ENCODE measurements at places on chromosomes 2 and 18.

DNA sequence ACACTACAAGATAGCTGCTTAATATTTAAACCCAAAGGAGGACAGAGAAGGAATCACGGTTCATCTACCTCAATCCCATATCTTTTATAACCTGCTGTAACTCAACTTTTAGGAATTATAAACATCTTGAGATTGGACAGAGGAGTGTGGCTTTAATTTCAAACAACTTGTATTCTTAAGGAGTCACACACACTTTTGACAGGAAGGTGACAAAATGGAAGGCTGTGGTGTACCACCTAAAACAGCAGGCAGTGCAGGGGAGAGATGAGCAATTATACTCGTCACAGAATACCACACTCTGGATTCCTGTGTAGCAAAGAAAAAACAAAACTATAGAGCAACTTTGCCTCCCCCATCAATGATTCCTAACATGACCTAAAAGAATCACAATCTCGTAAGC is 194.8 kb downstream of the ZEB2 start:
- DNase-seq: no peak

- no peak for DNase-seq
These were observed 691.2 kb downstream of the EPHA4 start for GRCh38 chr2:220880623-220881596.

GRCh38 chr18:22964116-22964515 is 31.0 kb downstream of the RBBP8 start:
- no peak for DNase-seq

- no peak for DNase-seq
These were observed 92.7 kb downstream of the COPS8 start for GRCh38 chr2:237178396-237178795.

- DNase-seq: no peak
These were observed 210.3 kb upstream of the RBMS1 start for GRCh38 chr2:160703648-160704585.

DNA sequence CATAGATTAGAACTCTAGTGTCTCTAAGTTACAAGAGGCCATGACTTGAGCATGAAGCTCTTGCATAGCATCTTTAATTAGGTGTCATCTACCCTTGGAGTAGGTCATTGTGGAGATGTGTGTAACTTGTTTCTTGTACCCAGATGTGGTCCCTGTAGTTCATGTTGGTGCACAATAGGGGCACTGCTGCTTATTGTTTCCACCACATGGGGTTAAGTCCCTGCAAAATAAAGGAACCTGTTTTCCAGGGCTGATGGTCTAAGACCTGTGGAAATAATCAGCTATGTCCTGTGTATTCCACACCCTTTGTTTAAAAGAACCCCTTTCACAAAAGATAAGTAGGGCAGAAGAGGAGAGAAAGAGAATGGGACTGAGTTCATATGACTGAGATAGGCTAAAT is 28.6 kb downstream of the ASXL3 start:
- DNase-seq: no peak

DNA sequence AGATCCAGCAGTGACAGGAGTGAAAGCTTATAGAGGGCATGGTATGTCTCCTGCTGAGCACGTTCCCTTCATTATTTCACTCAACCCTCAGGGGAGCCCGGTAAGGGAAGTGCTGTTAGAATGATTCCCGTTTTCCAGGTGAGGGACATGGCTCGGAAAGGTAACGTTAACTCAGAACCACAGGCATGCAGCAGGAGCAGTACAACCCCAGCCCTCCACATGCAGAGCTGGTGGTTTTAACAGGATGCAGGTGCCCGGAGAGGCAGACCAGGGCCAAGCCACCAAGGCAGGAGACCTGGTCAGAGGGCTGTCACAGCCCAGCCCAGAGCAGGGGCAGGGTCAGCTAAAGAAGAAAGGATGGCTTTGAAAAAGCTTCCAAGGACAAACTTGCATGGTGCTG is 268.5 kb downstream of the SH3BP4 start:
- DNase-seq: no peak

DNA sequence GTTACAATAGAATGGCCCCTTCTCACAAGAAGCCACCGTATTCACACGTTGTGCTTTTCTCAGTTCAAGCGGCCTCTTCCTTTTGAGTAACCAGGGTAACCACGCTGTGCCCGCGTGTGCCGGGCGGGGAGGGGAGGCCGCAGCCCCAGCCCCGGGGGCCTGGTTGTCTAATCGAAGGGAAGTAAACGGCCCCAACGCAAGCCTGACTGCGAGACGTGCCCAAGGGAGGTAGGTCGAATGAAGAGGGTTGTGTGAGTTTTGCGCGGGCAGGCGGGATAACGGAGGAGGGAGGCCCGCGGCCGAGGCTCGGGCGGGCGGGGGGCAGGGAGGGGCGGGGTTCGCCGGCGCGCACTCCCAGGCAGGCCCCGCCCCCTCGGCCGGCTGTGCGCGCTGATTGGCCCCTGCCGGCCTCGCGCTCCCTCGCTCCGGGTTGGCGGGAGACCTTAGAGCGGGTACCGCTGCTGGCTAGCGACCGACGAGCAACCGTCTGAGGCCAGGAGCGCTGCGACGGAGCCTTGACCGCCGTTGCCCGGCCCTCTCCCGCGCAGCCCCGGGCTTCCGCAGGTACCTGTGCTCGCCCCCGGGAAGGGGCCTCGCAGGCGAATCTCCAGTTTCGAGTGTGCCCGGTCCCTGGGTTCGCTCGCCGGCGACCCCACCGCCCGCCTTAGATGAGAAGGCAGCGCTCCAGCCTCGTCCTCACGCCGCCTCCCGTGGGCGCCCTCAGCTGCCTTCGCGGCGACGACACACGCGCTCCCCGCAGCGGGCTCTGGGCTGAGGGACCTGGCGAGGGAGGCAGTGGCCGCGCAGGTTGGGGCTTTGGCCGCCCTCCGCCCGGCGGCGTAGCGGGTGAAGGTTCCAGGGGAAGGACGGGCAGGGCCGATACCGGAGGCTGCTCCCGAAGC is at the start of gene SPDYA:
Gene SPDYA (plus strand): TSS at position 451 of the 902 bp plus-strand sequence. CDS start 5,181 bp downstream, outside the sequence.
- DNase-seq: no peak

DNA sequence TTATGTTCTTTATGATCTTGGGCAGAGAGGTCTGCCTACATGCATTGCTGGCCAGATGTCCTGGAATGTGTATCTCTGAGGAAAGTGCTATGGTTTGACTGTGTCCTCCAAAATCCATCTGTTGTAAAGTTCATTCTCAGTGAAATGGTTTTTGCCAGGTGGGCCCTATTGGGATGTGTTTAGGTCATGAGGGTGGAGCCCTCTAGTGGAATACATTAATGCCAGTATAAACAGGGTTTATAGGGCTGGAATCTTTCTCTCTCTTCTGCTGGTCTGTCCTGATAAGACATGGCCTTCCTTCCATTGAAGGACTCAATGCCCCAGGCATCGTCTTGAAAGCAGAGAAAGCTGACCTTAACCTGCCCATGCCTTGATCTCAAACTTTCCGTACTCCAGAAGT is 258.5 kb downstream of the RPIA start:
- no peak for DNase-seq

- no peak for DNase-seq
These were observed 177.4 kb upstream of the NABP1 start for GRCh38 chr2:191500566-191500883.

DNA sequence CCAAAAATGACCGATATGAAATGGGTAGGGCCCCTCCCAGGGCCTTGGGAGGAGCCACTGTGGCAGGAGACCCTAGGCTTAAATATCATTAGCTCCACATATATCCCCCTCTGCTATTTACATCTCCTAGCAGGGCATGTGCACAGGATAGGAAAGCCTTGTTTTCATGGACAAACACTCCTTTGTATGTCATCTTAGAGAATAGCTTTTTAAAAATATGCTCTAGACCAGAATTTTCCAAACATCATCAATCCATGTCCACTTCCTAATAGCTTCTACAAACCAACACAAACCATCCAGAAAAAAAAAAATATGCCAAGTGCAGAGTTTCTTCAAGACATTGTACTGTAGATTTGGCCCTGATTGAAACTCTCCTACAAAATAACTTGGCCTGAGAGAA is 10.8 kb downstream of the DAPL1 start:
- DNase-seq: no peak

- DNase-seq: no peak
These were observed 243.0 kb upstream of the CYRIA start for GRCh38 chr2:16908656-16909055.

- DNase-seq: no peak
These were observed 191.9 kb downstream of the MYO3B start for GRCh38 chr2:170369894-170370293.

DNA sequence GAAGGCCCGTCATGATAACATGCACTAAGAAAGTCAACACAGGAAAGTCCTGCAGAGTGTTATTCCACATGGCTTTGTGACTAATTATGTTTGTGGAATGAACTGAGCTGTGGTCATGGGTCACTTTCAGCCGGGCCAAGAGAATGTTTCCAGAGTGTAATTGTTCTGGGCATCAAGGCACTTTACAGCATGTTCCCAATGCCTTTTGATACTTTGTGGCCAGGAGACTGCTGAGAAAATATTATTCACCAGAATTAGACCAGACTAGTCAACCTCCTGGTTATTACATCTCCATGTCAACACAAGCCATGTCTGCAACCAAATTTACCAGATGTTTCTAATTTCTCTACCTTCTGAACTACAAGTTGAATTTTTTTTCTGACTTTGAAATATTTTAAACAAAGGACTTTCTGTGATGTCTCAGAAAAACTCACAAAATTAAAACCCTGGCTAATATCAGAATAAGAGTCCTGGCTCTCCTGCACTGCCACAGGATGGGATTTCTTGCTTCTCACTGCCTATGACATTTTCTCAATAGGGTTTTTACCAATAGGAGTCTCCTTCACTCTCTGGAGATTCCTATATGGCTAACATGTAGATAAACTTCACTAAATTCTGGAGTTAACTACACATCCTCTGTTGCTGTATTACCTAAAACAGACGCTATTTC is 90.6 kb upstream of the WDR75 start:
- no peak for DNase-seq

- no peak for DNase-seq
These were observed 336 bp downstream of the THNSL2 start for GRCh38 chr2:88170472-88170892.

- no peak for DNase-seq
These were observed at the start of gene SLC9A4 for GRCh38 chr2:102473020-102473419. Gene SLC9A4 (plus strand): TSS chr2:102473226. CDS start chr2:102473760, 534 bp downstream.

DNA sequence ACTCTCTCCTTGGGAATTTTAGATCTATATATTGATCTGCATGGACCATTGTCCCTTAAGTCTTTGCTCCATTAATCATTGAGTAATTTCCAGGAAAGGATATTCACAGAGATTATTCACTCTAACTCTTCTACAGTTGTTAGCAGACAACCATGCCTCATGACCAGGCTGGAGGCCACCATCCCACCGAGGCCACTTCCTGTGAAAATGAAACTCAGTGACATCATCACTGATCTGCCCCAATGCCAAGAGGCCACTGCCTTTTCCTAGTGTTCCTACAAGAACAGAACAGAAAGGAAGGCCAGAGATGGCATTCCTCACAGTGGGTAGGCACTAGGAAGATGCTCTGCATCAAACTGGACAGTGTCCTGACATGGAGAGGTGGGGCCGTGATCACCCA is 161.3 kb downstream of the DTNA start:
- no peak for DNase-seq

DNA sequence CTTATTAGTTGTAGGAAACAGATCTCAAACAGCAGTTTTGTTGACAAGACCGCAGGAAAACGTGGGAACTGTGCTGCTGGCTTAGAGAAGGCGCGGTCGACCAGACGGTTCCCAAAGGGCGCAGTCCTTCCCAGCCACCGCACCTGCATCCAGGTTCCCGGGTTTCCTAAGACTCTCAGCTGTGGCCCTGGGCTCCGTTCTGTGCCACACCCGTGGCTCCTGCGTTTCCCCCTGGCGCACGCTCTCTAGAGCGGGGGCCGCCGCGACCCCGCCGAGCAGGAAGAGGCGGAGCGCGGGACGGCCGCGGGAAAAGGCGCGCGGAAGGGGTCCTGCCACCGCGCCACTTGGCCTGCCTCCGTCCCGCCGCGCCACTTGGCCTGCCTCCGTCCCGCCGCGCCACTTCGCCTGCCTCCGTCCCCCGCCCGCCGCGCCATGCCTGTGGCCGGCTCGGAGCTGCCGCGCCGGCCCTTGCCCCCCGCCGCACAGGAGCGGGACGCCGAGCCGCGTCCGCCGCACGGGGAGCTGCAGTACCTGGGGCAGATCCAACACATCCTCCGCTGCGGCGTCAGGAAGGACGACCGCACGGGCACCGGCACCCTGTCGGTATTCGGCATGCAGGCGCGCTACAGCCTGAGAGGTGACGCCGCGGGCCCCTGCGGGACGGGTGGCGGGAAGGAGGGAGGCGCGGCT is at the start of gene TYMS:
Gene TYMS (plus strand): TSS at position 343 of the 690 bp plus-strand sequence. CDS start 90 bp downstream, at position 433.
- no peak for DNase-seq

DNA sequence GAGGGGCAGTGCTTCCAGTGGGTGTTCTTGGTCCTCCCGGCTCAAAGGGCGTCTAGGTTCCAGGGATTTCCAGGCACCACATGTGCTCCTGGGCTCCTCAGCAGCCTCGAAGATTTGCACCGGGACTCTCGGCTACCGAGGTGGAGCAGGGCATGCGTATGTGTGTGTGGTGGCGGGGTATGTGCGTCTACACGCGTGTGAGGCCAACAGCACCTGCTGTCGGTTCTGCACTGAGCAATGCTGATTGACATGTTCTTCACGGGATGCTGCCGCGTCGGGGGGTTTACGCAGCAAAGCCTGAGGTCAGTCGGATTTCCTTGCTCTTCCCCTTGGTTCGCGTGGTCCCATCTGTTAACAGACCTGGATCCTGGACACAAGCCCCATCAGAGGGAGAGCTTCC is 119.8 kb downstream of the NDUFA10 start:
- no peak for DNase-seq

DNA sequence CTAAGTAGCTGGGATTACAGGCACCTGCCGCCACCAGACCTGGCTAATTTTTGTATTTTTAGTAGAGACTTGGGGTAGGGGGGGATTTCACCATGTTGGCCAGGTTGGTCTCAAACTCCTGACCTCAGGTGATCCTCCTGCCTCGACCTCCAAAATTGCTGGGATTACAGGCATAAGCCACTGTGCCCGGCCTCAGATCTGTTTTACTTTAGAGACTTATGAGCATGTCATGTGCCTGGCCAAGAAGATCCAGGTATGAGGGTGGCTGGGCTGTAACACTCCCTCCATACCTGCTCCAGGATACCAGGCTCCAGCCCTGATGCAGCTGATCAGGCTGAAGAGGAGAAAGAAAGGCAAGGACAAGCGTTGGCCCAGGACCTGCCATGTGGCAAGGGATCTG is 125.0 kb downstream of the LPIN1 start:
- no peak for DNase-seq

GRCh38 chr2:166900700-166901099 is 12.4 kb downstream of the XIRP2 start:
- DNase-seq: no peak

DNA sequence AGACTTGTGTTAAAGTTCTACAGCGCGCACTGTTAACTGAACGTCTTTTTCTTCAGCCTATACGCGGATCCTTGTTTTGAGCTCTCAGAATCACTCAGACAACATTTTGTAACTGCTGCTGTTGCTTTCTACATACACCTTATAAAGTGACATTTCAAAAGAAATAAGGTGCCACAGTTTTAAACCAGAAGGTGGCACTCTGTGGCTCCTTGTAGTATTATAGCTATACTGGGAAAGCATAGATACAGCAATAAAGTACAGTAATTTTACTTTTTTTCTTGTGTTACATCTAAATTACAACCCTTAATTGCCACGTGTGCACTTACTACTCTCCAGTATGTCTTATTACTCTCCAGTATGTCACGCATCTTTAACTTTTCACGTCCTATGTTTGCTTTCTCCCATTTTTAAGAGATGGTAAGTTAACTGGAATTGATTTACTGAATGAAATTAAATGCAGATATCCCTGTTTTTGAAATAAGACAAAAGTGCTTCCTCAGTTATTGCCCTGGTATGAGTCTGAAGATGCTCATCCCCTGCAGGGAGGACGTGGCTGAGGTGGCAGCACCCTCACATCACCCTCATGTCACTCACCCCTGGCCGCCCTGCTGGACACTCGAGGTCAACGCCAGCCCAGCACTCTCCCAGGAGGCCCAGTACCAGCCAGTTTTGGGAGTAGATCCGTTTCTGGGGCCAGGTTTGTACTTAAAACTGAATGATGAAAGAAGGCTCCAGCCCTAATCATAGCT is 37.8 kb downstream of the GORASP2 start:
- no peak for DNase-seq
